Stimulated activated CD4-positive, alpha-beta T cell treated with anti-CD3 and anti-CD28 coated beads, Interleukin-1b, Interleukin-23, amount 100 ng/mL, for 4 hours (primary cell): ENCODE measurements at places on chromosomes 13 and 19.

DNA sequence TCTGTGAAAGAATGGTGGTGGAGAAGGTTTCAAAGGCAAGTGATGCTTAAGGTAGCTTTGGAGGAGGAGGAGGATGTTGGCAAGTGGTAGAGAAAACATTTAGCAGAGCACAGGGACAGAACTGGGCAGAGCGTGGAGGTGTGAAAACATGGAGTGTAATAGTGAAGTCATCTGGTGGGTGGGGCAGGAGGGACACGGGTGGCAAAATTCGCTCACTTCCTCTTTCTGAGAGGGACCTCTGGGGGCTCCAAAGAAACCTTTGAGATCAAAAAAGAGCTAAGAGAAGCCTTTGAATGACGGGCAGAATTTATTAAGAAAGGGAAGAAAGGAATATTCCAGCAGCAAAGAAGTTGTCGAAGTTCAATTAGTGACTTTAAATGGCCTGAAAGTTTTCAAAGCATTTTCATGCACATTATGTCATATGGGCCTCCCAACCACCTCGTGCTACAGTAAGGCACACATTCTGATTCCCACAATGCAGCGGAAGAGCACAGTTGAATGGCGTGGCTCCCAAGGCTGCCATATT, 82.8 kb downstream of the STARD13 start:
- no peak for DNase-seq

GRCh38 chr19:11053817-11054195, 35.5 kb upstream of the LDLR start:
- no peak for DNase-seq

- no peak for DNase-seq
Measured at GRCh38 chr13:98173431-98174152, 3.5 kb downstream of the RNF113B start.

DNA sequence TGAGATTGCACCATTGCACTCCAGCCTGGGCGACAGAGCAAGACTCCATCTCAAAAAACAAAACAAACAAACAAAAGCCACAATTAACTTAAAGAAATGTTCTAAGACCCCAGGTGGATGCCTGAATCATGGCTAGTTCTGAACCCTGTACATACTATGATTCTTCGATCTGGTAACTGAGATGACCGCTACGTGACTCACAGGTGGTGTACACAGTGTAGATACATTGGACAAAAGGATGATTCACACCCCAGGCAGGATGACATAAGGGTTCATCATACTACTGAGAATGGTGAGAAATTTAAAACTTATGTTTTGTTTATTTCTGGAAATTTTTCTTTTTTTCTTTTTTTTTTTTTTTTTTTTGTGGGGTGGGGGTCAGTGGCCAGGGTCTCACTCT, 6.5 kb downstream of the ZNF426 start:
- no peak for DNase-seq

DNA sequence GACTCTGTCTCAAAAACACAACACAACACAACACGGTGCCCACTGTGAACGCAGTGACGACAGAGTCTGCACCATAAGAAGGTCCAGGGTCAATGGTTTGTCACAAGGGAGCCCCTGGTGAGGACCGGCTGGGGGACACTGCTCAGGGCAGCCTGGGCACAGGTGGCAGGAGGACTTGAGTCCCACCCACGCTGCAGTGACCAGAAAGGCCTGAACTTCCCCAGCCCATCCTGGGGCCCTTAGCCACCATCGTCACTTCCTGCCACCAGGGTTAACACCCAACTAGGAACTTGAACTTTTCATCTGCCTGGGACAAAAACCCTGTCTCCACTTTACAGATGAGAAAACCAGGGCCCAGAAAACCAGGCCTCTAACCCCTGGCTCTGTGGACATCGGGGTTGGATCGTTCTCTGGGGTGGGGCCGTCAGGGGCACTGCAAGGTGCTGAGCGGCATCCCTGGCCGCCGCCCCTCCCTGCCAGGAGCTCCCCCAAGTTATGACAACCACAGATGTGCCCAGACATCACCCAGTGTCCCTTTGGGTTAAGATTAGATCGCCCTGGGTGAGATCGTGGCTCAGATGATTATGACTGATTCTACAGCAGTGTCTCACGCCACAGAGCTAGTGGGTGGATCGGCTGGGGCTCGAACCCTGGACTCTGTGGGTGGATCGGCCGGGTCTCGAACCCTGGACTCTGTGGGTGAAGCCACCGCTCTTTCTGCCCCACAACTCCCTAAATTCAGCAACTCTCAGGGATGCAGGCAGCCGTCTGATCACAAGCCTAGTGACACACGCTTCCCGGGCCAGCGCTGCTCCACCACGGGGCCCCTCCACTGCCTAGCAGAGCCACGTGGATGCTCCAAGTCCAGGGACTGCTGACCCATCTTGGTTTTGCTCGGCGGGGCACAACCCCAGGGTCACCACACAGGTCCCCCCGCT, 14.0 kb downstream of the MOB3A start:
- no peak for DNase-seq

- no peak for DNase-seq
Measured at GRCh38 chr13:20716951-20717350, 13.5 kb downstream of the IL17D start.

GRCh38 chr13:75359266-75359665, 122.7 kb downstream of the TBC1D4 start:
- DNase-seq: no peak

GRCh38 chr19:29404951-29405727, 120.7 kb upstream of the VSTM2B start:
- no peak for DNase-seq

DNA sequence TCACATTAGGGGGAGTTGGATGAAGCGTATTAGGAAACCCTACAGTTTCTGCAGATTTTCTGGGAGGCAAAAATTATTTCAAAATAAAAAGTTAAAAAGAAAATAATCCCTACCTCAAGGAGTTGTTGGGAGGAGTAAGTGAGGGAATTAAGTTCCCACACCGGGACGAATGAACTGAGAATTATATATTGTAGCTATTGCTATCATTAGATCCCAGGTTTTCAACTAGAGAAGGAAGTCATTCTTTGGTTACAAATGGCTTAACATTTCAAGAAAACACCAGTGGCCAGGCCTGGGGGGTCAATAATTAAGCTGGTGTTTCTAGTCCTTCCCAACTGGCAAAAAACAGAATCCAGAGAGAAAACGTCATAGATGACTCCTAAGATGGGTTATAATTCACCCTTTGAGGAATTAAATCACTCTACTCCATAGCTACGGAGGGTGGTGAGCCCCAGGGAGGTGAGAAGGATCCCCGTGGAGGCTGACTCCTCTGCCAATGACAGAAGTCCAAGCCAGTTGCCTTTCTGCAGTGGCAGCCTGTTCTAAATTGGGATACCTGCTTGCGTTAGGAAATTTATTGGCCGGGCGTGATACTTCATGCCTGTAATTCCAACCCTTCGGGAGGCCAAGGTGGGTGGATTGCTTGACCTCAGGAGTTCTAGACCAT, 1.2 kb upstream of the MYDGF start:
- no peak for DNase-seq

- DNase-seq: peak; percentile 70
Measured at GRCh38 chr13:49976314-49977258, 20.3 kb upstream of the TRIM13 start.

- no peak for DNase-seq
Measured at GRCh38 chr13:24292481-24292880, 16.9 kb upstream of the C1QTNF9 start.

DNA sequence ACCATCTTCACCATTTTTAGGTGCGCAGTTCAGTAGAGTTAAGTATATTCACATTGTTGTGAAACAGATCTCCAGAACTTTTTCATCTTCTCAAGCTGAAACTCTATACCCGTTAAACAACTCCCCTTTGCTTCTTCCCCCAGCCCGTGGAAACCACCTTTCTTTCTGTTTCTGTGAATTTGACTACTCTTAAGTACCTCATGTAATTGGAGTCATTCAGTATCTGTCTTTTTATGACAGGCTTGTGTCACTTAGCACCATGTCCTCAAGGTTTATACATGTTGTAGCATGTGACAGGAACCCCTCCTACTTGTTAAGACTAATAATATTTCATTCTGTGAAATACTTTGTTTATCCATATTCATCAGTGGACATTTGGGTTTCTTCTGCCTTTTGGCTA, 52.8 kb downstream of the TNFRSF19 start:
- DNase-seq: no peak

DNA sequence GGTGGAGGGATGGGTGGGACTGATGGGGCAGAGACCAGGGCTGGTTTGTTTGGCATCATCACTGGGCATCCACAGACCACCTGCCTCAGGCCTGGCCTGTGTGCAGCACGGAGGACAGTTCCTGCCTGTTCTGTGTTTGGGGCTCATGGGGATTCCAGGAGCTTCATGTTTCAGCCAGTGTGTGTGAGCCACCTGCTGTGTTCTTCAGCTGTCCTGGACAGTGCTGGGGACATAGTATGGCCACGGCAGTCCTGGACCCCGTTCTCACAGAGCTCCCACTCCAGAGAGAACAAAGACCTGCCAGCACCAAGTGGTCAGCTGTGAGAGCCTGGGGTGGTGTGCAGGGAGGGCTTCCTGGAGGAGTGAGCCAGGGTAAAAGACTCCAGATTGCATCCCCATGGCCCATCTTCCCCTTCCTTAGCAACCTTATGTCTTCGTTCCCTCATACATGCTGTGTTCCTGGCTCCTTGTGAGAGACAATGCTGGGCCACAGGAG, 2.0 kb upstream of the CCDC97 start:
- DNase-seq: no peak

- no peak for DNase-seq
Measured at GRCh38 chr13:29905845-29906244, 55.4 kb upstream of the UBL3 start.

DNA sequence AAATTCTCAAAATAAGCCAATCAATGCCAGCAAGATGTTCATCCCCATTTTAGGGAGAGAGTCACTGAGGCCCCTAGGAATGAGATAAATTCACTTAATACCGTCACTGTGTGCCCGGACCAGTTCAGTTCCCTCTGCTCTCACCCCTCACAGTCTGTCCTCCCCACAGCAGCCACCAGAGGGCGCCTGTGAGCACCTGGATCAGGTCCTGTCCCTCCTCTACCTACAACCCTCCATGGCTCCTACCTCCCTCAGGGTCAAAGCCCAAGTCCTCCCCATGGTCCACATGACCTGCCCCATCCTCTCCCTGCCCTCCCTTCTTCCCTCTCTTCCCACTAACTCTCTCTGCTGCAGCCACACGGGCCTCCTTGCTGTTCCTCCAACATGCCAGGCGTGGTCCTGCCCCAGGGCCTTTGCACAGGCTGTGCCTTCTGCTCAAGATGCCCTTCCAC, 42.0 kb upstream of the NFIC start:
- DNase-seq: peak; percentile 76

DNA sequence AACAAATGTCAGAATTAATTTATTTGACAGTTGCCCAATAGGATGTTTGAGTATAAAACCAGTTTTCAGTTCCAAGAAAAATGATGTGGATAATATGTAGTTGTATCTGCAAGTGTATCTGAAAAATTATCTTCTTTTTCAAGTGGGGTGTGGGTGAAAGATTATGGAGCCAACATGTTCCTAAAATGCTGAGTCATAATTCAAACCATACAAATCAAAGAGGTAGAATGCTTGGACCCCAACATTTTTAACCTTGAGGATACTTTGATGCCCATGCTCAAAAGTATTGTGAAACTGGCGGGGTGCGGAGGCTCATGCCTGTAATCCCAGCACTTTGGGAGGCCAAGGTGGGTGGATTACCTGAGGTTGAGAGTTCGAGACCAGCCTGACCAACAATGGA, 54.0 kb upstream of the ZNF724 start:
- no peak for DNase-seq

GRCh38 chr19:710767-711166, 2.0 kb downstream of the PALM start:
- DNase-seq: no peak

GRCh38 chr19:38148337-38148736, 75.7 kb downstream of the DPF1 start:
- no peak for DNase-seq

DNA sequence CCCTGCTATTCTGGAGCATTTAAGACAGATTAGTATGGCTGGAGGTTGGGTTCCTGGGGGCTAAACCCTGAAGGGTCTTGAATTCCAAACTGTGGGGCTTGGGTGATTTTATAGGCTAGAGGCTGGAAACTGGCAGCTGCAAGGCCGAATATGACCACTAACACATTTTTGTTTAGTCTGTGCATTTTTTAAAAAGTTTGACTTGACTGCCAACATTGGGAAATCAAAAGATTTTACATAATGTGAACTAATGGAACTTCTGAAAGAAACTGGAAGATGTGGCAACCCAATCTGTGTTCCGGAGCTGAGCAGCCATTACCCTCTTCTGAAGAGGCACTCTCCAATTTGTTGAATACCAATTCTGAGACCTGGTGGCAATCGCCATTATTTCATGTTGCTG, 5.1 kb downstream of the ZNF784 start:
- DNase-seq: no peak

- DNase-seq: peak; percentile 8
Measured at GRCh38 chr13:46341112-46341711, 45.8 kb downstream of the RUBCNL start.

DNA sequence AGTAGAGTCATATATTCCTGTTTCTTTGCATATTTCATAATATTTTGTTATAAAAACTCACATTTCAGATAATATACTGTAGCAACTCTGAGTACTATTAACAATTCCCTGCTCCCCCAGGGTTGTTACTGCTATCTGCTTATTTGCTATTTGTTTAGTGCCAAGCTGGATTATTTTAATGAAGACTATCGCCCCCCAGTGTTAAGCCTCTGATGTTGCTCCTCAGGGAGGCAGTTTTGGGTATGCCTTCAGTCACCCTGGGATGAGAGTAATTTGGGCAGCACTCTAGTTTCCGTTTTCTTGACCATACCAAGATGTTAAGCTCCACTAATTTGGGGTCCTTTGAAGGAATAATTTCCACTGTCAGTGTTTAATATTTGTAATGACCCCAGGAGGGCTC, 46.0 kb downstream of the MICU2 start:
- no peak for DNase-seq

GRCh38 chr19:14237014-14237941, 31.3 kb upstream of the ADGRL1 start:
- DNase-seq: no peak

- no peak for DNase-seq
Measured at GRCh38 chr13:20249913-20250312, 17.8 kb upstream of the GJB6 start.

- DNase-seq: no peak
Measured at GRCh38 chr13:48252176-48252575, 19.2 kb downstream of the ITM2B start.
